ENCODE measurements at places on chromosomes 13 and 19. TPM values are rescaled to one million over a fixed set of nuclear protein-coding genes. Genes with fewer than 3 reads are reported as not detected.

The FBXO17 gene
- total RNA-seq, result 17.4 TPM

The GRIN3B gene
- 0.05 TPM for total RNA-seq

The KASH5 gene
- total RNA-seq, result not detected

The MYH14 gene
- 0.62 TPM for total RNA-seq

The GRIN2D gene
- 0.71 TPM for total RNA-seq

The KLF1 gene
- 0.33 TPM for total RNA-seq

The ONECUT3 gene
- not detected for total RNA-seq

The POU2F2 gene
- 3.1 TPM for total RNA-seq

The ZNF442 gene
- 4.9 TPM for total RNA-seq

The ATCAY gene
- total RNA-seq, result not detected

The SIGLEC9 gene
- total RNA-seq, result 8.7 TPM

The RASAL3 gene
- total RNA-seq, result 2.3 TPM

The UBE2M gene
- 53.3 TPM for total RNA-seq

The SULT2A1 gene
- total RNA-seq, result not detected

The LILRA1 gene
- total RNA-seq, result 1.8 TPM

The CDX2 gene
- not detected for total RNA-seq

The KLHL1 gene
- not detected for total RNA-seq

The NMRK2 gene
- total RNA-seq, result 0.51 TPM

The ICAM3 gene
- total RNA-seq, result 7.9 TPM

The GNA15 gene
- total RNA-seq, result 7.0 TPM

The LSM7 gene
- total RNA-seq, result 46.2 TPM

The MCEMP1 gene
- 2.2 TPM for total RNA-seq

The ZNF576 gene
- total RNA-seq, result 13.2 TPM

The TTC9B gene
- not detected for total RNA-seq

The ALOX5AP gene
- 49.6 TPM for total RNA-seq

The PROZ gene
- total RNA-seq, result not detected
